ENCODE measurements at places on chromosomes 12 and 14. TPM values are rescaled to one million over a fixed set of nuclear protein-coding genes. Genes with fewer than 3 reads are reported as not detected.

The KRT79 gene
- 0.77 TPM for total RNA-seq

The KRT77 gene
- total RNA-seq, result not detected

The TEP1 gene
- 13.1 TPM for total RNA-seq

The PTGDR gene
- 0.52 TPM for total RNA-seq

The RIPK3 gene
- 6.7 TPM for total RNA-seq

The ZDHHC22 gene
- total RNA-seq, result not detected

The SOS2 gene
- 25.8 TPM for total RNA-seq

The LHX5 gene
- not detected for total RNA-seq

The IGF1 gene
- 61.6 TPM for total RNA-seq

The PSME2 gene
- total RNA-seq, result 84.2 TPM

Data from left cardiac atrium (tissue), 4 donors.